Activated B cell treated with CpG ODN at 0.5 μM for 24 hours (primary cell): ENCODE measurements at places on chromosomes 4 and X.

GRCh38 chr4:108703370-108703769, 53.0 kb downstream of the OSTC start:
- no peak for DNase-seq

DNA sequence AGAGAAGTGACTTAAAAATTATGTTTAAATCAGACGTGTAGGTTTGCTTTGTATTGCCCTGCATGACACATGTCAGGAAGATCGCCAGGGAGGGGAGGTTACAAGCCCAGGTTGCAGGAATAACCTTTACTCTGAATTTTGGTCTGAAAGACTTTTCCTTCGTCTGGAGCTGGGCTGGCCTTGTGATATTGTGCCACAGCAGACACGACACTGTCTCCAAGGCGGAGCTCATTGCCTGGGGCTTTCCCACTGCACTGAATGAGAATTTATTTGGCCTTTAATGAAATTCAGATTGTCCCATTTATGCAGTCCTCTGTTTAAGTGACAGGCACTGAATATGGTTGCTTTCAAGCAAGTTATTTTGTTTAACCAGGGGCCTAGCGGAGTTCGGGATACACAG, 45.1 kb downstream of the RHOH start:
- no peak for DNase-seq

DNA sequence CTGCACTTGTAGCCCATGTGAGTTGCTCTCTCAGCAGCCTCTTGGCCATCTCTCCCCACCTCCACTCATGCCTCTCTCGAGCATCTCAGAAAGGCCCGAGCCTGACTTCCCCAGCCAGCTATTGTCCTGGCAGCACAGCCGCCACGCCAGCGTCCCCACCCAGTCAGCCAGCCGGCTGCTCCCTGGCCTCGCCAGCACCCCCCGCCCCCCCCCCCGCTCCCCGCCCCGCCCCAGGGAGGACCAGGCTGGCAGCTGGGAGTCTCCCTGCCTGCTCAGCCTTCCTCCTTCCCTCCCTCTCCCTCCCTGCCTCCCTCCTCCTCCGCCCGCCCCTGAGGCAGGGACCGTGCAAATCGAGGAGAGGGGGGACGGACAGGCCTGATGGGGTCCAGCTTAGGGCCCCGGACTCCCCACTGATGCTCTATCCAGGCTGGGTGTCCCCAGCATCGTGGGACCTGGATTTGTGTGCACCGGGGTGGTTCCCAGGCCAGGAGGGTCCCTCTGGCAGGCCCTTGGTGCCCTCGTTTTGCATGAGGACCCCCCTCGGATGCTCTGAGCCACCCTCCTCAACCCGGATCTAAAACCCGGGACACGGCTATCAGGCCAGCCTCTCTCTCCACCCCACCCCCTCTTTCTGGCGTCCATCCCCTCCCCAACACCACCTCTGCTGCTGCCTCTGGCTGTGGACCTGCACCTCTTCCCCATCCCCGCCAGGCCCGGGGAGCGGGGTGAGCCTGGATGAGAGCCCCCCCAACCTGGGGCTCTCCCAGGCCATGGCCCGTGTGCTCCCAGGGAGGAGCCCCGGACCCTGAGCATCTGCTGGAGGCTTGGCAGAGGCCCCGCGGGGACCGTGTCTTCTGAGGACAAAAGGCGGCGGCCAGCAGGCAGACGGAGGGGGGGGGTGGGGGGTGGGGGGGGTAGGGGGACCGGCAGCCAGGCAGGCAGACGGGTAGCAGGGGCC, at the start of gene GPR173:
GPR173 (plus strand) TSS at position 621 of the 958 bp plus-strand sequence. CDS start 27,833 bp downstream, outside the sequence.
- DNase-seq: no peak

GRCh38 chrX:155027509-155028066, 944 bp downstream of the FUNDC2 start:
- no peak for DNase-seq

- DNase-seq: no peak
Measured at GRCh38 chr4:41257906-41258305, 1.2 kb downstream of the UCHL1 start.
